ENCODE measurements at places on chromosomes 11 and 22. TPM values are rescaled to one million over a fixed set of nuclear protein-coding genes. Genes with fewer than 3 reads are reported as not detected.

PTPRCAP gene
- polyA plus RNA-seq, result 613 TPM

KRTAP5-7 gene
- not detected for polyA plus RNA-seq

SLC16A8 gene
- not detected for polyA plus RNA-seq

OR56A1 gene
- not detected for polyA plus RNA-seq

CHEK1 gene
- 2.0 TPM for polyA plus RNA-seq

PARVG gene
- polyA plus RNA-seq, result 39.6 TPM

GRCh38 chr11:66725647-66726046 is 3.4 kb downstream of the SPTBN2 start:
- DNase-seq, result no peak

GRCh38 chr11:73400293-73400692 is 24.1 kb downstream of the RELT start:
- no peak for DNase-seq

DNA sequence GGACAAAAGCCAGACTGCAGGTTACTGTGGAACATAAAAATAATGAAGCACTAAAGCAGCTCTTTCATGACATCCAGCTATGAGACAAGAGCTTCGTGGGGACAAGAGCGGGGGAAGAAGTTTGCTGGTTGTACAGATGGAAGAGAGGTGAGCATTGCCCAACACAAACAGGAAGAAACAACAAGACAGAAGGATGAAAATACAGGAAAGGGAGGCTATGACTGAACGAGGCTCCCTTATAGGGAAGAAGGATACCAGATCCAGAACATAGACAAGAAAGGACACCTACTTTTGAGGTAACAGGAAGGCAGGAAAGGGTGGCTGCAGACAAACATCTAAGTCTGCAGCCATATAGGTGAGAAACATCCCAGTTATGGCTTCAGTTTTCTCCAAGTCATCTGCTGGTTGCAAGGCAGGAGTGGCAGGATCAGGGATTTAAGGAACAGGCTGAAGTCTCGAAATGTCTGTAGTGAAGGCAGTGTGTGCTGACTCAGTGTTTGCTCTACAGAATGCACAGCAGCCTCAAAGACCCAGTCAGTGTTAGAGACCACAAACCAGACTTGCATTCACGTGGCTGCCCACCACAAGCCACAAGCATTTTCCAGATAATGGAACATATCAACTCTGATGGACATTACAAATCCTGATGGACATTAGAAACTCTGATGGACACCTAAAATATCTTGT is 1.9 kb downstream of the CLTCL1 start:
- no peak for DNase-seq

- no peak for DNase-seq
These were observed 369.4 kb upstream of the B3GAT1 start for GRCh38 chr11:134781380-134781866.

DNA sequence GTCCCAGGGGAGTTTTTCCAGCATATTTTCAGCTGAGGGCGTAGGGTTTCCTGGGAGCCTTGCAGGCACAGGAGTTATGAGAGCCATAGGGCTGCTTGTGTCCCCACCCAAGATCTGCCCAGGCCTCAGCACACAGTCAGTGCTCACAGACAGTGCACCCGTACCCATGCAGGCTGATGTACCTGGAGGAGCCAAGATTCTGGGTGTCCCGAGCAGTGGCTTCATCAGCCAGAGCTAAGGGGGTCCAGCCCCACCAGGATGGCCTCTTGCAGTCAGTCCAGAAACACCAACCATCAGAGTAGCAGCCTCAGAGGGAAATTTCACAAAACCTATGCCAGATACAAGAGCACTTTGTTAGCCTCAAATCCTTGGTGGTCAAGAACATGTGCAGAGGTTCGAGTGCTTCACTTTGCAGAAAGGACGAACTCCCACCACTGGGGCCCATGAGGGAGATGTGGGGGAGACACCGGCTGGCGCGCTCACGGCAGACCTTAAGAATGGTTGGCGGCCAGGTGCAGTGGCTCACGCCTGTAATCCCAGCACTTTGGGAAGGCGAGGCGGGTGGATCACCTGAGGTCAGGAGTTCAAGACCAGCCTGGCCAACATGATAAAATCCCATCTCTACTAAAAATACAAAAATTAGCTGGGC is 43.8 kb upstream of the RTL6 start:
- DNase-seq, result no peak

DNA sequence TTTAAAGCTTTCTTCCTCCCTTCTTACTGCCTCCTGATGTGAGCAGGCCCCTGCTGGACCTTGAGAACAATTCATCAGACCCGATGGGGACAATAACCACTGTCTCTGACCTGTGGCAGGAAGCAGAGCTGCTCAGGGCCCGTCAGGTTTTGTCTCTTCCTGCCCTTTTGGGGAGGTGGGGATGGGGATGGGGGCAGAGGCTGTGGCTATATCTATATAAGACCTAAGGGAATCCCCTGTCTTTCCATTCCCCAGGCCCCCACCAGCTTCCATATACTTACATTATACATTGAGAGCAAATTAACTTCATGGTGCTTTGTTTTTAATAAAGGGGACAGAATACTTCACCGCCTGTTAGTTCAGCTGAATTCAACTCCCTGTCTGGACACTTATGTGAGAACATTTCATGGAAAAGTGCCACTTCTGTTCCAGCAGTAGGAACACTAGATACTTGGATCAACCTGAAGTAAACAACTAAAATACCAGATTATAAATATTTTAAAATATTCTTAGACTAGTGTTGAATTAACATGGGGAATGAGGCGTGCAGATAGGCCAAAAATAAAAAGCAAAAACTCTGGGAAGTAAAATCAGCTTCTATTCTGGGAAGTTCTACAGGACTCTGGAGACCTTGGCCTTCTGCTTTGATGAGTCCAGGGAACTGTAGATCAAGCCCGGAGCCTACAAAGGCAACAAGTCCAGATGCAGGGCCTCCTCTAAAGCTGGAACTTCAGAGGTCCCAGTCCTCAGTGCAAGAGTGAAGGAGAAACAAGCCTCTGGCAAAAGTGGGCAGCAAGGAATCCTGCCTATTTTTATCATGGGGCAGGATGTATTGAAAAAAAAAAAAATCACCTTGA is 11.1 kb downstream of the ZP1 start:
- DNase-seq, result no peak

All from CD4-positive, alpha-beta memory T cell (primary cell).